Stimulated activated naive CD4-positive, alpha-beta T cell treated with Interleukin-2 at 50 U/mL for 16 hours (primary cell): ENCODE measurements at places on chromosomes 2 and 18.

DNA sequence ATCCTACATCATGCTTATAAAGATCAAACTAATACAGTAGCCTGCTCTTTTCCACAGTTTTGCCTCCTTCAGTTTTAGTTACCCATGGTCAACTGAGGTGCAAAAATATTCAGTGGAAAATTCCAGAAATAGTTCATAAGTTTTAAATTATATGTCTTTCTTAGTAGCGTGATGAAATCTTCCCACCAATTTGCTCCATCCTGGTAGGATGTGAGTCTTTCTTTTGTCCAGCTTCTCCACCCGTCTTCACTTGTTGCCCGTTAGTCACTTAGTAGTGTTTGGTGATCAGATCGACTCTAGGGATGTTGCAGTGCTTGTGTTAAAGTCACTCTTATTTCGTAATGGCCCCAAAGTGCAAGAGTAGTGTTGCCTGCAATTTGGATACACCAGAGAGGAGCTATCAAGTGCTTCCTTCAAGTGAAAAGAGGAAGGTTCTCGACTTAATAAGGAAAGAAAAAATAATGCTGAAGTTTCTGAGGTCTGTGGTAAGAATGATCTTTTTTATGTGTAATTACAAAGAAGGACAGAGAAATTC lies 57.0 kb downstream of the CEP192 start:
- no peak for DNase-seq

DNA sequence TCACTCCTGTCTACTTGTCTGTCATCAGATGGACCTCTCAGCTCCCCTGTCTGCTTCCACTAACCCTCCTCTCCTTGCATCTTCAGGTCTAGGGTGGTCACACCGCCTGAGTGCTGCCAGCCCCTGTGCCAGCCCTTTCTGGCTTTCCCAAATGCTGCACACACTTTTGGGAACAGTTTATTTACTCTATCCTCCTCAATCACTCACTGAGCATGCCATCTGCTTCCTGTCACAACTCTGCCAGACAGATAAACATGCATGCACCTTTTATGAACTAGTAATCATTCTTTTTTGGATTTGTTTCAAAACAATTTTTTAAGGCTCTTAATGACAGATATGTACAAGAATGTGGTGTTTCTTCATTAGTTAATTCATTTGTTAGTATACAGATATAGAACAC lies 56.3 kb upstream of the CCDC195 start:
- DNase-seq = no peak

GRCh38 chr18:47901624-47902362 lies 28.7 kb downstream of the SMAD2 start:
- DNase-seq = no peak

- no peak for DNase-seq
Measured at GRCh38 chr2:172843266-172843582, 107.6 kb downstream of the RAPGEF4 start.

DNA sequence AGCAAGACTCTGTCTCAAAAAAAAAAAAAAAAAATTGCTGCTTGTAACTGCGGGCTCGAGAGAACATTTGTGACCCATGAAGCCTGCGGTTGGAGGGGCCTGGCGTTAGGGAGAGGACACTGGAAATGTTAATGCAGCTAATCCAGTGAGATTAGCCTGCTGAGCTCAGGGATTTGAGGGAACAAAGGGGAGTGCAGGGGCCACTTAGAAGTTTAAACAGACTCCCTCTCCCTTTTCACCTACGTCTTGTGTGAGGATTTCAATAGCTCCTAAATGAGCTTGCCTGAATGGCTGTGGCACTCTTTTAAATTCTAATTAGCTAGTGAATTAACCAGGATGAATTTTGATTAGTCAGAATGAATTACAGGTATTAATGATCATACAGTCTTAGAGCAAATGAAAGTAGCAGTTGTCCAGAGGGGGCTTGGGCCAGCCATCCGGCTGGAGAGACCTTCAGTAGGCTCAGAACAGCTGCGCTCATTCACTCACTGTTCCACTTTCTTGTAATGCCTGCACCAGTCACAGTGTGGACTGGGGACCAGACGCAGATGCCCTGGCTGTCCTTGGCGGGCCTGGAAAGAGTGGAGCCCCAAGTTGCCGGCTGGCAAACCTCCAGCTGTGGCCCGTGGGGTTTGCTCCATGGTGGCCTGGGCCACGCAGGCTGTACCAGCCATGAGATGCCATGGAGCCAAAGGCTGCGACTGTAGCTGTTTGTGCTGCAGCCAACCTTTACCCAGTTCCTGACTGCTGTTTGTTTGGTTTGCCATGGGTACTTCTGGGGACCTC lies 20.8 kb downstream of the LDLRAD4 start:
- no peak for DNase-seq

DNA sequence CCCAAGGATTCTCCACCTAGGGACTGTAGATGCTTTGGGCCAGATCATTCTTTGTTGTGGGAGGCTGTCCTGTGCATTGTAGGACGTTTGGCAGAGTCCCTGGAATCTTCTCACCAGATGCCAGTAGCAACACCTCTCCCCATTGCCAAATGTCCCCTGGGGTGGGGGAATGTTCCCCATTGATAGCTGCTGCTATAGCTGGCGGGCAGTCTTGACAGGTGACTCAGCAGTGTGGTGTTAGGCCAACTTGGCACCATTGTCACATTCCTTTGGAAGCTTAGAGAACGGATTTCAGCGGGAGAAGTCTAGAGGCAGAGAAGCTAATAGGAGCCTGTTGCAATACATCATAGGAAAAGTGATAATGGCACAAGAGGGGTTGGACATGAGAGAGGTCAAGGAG lies 495.7 kb upstream of the SMIM21 start:
- DNase-seq = no peak

- no peak for DNase-seq
Measured at GRCh38 chr2:238030422-238031155, 30.2 kb upstream of the SCLY start.

DNA sequence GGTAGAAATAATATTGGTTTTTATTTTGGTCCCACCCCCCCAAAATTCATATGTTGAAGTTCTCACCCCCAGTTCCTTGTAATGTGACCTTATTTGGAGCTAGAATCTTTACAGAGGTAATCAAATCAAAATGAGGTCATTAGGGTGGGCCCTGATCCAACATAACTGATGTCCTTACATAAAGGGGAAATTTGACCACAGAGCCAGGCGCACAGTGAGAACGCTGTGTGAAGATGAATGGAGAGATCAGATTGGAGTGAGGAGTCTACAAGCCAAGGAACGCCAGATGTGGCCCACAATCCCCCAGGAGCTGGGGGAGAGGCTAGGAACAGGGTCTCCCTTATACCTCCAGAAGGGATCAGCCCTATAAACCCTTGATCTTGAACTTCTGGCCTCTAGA lies 31.6 kb upstream of the TRIB2 start:
- DNase-seq = no peak

DNA sequence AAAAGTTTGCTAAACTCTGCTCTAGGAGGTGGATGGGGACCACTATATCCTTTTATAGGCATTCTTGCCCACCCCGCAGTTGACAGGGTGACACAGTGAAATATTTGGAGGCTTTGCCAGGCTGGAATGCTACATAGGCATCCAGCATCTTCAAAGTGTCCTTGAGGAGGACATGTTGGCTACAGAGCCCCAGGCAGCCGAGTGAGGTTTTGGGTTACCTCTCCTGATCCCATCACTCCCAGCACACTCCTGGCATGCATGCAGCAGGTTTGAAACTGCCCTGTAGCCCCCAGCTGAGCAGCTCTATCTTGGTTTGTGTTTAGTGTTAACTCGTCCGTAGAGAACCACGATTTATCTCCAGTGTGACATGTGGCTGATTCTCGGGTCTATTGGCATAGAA lies 7.3 kb downstream of the FOSL2 start:
- no peak for DNase-seq

DNA sequence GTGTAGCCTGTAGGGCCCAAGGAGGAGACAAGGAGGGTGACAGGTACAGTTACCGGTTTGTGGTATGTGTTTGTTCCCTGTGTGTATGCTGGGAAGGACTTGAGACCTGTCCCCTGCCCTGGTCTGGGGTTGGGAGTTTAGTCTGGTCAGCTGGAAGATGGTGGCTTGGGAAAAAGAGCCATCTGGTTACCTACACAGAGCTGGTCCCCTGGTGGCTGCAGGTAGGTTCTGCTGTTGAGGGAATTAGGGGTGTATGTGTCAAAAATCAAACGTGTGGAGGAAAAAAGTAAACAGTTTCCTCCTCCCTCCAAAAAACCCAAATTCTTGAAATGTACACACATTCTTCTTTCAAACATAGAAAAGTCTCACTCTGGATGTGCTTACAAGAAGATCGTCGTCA lies 24.3 kb downstream of the PTMA start:
- no peak for DNase-seq

GRCh38 chr2:241560162-241560882 lies 1.8 kb downstream of the BOK start:
- DNase-seq = no peak

GRCh38 chr18:3703732-3704176 lies 253.8 kb downstream of the TGIF1 start:
- DNase-seq = no peak

DNA sequence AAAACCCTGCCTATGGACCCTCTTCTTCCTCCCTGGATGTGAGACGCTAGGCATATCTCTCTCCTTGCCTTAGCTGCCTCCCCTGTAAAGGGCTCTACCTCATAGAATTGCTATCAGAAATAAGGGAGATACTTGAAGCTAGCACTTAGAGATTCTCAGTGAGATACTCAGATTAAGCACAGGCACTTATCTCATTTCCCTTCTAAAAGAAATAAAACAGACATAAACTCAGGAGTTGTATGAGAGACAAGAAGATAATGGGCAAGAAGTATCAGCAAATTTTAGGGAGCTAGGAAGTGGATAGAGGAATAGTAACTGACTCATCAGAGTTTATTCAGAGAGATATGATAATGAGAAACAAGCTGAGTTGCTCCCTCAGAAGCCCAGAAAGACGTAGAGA lies 131.0 kb downstream of the SP3 start:
- no peak for DNase-seq

- DNase-seq = no peak
Measured at GRCh38 chr2:113291191-113291590, 12.5 kb upstream of the PAX8 start.

DNA sequence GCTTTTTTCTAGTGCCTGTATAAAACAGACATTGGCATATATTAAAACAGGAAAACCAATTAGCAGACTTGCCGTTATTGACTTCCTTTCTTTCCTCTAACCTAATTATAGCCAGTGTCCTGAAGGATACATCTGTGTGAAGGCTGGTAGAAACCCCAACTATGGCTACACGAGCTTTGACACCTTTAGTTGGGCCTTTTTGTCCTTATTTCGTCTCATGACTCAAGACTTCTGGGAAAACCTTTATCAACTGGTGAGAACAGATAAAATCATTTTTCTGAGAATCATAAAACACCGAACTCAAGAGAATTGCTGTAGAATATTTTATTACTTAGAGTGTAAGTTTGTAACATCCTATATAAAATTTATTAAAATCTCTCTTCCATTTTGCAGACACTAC lies 74.3 kb downstream of the SCN2A start:
- no peak for DNase-seq

DNA sequence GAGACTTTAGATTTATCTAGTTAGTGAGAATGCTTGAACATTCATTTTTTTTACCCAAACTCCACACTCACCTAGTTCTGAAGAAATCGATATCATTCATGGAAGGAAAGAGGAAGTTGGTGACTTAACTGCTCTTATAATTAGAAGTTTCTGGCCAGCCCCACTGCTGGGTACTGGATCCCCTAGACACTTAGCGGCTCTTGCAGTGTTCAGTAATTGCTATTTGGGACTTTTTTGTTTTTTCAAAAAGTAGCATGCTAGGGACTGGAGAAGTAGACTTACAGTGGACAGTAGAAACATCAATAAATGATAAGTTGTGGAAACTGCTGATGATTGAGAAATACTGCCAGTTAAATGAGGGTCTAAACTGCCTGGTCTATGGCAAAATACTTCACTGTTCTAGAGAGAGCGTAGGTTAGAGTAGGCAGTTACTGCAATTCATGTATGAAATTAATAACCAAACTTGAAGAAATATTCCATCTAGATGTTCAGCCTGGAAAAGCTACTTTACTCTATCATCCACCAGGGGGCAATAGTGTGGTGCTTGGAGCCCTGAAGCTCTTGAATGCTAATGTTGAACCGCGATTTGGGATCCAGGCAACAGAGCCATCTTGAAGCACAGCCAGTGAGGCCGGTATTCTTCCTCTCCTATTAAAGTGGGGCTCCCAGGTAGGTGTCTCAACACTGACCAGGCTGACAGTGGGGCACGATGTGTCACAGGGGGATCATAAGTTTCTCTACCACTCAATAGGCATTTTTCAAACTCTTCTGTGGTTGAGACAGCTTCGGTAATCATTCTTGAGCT lies 146.1 kb upstream of the SESTD1 start:
- DNase-seq = no peak
